Dermis blood vessel endothelial cell (primary cell): ENCODE measurements at places on chromosomes 5 and 9. TPM values are rescaled to one million over a fixed set of nuclear protein-coding genes. Genes with fewer than 3 reads are reported as not detected.

IL9 gene
- total RNA-seq: not detected in 2 replicates

ANKRD34B gene
- not detected in 2 replicates for total RNA-seq

CCNJL gene
- total RNA-seq: 8.0 and 10.4 TPM in 2 replicates

CDO1 gene
- total RNA-seq: 1.2 and 3.3 TPM in 2 replicates

ASPN gene
- not detected in 2 replicates for total RNA-seq
